ENCODE measurements at places on chromosomes 4 and X.

GRCh38 chr4:125642645-125643044, 327.9 kb downstream of the FAT4 start:
- no peak for DNase-seq

DNA sequence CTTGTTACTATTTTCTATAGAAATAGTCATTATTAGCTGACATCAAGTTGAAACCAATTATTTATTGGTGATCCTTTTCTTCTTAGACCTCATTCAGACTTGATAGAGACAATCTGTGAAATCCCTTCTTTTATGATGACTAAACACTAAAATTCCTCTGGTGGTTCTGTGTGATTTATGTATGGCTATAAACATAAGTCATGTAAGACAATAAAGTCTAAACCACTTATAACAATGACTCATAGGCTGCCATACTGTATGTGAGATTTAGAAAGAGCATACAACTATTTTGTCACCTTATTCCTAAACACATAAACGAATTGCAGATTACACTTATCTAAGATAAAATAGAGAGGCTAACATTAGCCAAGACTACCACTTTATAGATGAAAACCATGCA, 101.1 kb upstream of the PRR32 start:
- DNase-seq, result no peak

GRCh38 chrX:153333821-153334653, at the start of gene ZNF275:
Gene ZNF275, plus strand, starts transcription at chrX:153334153. Its CDS starts 2,527 bp downstream, at chrX:153336680.
- peak; percentile 13 for DNase-seq

- DNase-seq, result no peak
Observed at GRCh38 chrX:15499976-15500375, 631 bp upstream of the BMX start.

GRCh38 chrX:8692871-8693270, 39.1 kb downstream of the ANOS1 start:
- no peak for DNase-seq

DNA sequence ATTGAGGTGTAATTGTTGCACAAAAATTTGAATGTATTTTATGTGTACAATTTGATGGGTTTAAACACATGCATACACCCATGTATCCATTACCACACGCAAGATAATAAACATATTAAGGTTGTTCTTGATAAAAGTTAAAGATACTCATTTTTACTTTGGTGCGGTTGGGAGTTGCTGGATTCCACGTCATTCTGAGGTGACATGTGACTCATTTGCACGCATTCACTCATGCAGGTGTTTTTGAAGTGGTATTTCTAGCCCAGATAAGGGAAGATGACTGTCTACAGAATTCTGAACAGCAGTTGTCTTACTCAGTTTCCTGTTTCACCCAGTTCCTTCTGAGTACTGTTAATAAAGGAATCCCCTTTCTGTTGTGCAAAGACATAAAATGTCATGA, 142.0 kb downstream of the RTL3 start:
- no peak for DNase-seq

DNA sequence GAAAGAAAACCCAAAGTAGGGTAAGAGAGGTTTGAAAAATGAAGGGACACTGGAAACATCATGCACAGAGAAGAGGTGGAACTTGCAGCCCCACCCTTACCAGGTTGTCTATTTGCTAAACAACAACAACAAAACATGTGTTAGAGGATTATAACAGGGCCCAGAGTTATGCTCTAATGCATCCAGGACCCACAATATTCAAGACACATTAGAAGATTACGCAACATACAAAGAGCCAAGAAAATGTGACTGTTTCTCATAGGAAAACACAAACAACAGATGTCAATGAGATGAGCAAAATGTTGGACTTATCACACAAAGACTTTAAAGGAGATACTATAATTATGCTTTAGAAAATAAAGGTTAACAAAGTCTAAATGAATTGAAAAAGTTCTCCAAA, 128.5 kb downstream of the LRBA start:
- DNase-seq, result no peak

- no peak for DNase-seq
Observed at GRCh38 chrX:111876646-111877045, 665 bp downstream of the TRPC5OS start.

- no peak for DNase-seq
Observed at GRCh38 chr4:133316909-133317308, 167.8 kb downstream of the PCDH10 start.

DNA sequence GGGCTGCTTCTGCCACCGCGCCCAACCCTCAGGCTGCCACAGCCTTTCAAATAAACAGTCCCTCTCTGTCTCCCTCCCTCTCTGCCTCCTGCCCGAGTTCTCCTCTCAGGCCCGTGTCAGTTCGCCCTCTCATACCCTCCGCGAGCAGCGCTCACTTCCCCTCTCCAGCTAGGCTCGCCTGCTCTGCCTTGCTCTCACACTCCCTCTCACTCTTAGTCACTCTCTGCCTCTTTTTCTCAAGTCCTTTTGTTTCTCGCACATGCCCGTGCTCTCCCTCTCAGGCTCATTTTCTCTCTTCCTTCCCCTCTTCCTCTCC, 3.2 kb downstream of the EFNB1 start:
- DNase-seq, result no peak

GRCh38 chr4:165382640-165383039, 3.8 kb downstream of the CPE start:
- DNase-seq, result no peak

- no peak for DNase-seq
Observed at GRCh38 chr4:141159027-141159426, 25.8 kb upstream of the RNF150 start.

DNA sequence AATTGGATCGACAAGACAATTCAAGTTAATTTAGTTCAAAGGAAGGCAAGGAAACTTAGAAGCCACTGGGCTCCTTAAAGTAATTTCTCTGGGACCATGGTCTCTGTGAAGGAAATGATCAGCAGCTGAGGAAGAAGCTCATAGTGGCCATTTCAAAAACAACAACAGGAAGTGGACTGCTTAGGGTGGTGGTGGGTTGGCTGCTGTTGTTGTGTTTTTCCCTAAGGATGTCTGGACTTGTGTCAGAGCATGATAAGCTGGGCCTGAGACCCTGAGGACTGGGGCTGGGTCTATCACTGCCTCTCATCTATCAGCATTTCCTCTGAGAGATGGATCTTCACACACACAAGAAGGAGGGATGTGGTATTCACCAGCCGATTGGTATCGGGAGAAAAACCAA, 18.3 kb downstream of the KDR start:
- DNase-seq, result no peak

DNA sequence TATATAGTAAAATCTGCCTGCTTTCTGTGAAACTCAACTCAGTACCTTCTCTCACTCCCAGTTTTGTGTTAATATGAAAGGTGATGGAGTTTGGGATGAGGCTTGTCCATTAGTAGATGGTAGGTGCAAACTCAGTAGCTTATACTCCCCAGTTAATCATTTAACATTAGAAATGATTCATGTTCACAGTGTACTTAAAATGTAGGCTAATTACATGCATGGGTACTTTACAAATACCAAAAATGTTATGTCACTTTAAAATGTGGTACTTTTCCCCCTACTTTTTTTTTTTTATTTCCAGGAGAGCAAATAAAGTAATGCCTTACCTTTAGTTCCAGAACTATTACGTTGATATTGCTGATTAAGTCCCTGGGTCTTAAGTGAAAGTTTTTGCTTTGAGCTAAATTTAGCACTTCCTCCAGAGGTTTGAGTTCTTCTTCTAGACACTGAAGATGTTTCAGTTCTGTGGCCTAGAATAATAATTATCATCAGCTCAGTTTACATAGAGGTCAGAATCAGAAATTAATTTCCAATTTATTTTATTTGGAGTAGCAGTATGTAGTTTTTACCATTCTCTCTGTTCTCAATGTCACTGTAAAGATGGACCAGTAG, 3.0 kb downstream of the IL2 start:
- no peak for DNase-seq

GRCh38 chrX:53093177-53093655, 726 bp upstream of the KANTR start:
- no peak for DNase-seq

GRCh38 chr4:32826169-32826568, 2106.0 kb downstream of the PCDH7 start:
- DNase-seq, result no peak

DNA sequence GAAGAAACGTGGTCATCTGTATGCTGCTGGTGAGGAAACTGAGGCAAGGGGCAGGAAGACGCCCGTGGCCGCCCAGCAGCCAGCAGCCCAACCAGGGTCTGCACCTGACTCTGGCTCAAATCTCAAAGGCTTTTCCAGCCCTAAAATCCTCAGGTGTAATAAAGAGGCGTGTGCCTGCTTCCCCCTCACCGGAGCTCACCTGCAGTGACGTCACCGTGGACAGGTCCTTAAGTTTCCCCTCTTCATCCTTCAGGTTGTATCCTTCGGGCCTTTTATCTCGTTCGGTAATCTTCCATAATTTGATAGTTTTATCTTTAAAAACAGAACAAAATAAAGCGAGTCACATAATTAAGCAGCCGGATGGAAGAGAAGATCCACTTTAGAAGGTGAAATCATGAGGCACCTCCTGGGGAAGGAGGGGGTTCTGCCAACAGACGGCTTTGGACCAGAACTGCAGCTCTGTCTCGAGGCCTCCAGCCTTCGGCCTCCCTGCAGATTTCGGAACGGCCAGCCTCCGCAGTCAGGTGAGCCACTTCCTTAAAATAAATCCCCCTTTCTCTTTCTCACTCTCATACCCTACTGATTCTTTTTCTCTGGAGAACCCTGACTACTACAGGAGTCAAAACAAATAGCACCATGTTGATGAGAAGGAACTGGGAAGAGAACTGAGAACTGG, 96.7 kb downstream of the PPP2R2C start:
- DNase-seq, result no peak

DNA sequence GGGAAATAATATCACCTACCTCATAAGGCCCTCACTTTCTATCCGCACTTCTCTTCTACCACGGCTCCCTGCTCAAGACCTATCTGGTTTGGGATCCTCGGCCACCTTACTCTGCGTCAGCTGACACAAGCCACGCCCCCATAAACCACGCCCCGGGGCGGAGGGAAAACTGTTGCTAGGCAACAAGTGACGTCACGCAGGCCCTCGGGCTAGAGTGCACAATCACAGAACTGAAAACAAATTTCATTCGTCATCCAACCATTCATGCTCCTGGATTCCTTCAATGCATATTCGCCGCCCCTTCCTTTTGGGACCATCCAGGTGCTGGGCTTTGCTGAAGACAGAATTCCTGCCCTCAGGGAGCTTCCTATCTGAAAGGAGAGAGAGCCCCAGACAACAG, 66.3 kb downstream of the SMC1A start:
- DNase-seq, result no peak

DNA sequence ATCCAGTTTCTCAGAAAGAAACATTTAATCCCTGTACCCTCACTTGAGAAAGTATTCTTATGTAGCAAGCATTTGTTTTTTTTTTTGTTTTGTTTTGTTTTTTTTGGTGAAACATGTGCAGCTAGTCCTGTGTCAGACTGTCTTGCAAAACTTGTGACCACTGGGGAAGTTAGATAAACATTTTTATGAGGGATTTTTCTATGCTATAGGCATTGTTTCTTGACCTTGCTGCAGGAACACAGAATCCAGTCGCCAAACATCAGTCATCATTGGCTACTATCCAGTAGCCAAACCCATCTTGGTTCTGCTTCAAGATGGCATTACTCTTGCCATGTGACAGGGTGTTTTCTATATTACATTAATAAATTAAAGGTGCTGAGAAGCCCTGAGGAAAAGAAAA, 7.7 kb upstream of the MAPK10 start:
- no peak for DNase-seq

DNA sequence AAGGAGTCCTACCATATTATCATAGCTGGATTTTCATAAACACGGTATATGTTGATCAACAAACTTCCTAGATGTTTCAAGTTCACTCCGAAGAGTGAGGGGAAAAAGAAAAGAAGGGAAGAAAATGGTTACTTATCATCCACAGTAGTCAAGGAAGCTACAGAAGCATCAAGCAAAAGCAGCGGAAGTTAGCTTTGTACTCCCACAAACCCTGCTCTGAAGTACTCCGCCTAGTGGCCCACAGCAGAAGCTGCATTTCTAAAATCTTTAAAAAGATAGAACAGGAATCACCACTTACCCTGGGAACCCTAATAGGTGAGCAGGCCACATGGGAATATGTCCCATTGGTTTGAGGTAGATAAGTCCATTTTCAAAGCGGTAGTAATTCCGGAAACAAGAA, 28.5 kb upstream of the FRG1 start:
- no peak for DNase-seq

DNA sequence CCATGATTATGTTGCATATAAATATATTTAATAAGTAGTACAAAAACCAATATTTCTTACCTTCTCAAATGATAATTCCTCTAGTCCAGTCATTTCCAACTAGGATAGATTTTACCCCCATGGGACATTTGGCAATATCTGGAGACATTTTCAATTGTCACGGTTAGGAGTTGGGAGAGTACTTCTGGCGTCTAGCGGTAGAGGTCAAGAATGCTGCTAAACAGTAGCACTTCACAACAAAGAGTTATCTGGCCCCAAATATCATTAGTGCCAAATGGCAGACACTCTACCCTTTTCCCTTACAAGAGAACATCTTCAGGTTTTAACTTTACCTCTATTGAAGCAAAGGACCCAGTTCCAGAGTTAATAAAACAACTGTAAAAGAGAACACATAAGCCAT, 168.1 kb downstream of the FAT4 start:
- DNase-seq, result no peak

DNA sequence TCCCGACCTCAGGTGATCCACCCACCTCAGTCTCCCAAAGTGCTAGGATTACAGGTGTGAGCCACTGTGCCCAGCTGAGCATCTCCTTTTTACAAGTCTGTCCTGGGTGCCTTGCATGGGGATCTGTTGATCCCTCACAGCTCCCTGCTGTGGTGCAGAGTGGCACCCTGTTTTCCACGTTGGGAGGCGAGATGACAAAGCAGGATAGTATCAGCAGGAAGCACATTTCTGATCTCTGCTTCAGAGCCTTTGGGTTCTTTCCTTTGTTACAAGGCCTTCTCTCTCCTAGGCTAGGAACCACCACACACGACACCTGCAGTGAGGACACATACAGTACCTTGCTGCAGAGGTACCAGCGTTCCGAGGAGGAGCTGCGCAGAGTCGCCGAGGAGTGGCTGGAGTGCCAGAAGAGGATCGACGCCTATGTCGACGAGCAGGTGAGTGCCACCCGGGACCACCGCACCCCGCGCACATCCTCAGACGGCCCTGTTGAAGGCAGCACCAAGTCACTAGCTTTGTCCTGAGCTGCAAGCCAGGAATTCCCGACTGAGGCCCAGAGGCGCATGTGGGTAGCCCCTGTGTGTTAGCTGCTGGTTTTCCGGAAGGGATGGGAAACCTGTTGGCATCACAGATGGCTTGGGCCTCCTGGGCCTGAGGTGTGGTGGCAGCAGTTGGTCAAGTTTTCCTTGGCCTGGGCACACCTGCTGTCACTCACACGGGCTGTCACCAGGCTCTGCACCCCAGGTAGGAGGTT, 109.6 kb downstream of the TNIP2 start:
- DNase-seq, result no peak

GRCh38 chr4:181331214-181331613, 912.0 kb upstream of the TENM3 start:
- DNase-seq, result no peak

- DNase-seq, result no peak
Observed at GRCh38 chr4:21184788-21185187, 484.5 kb downstream of the PACRGL start.
